ENCODE measurements at places on chromosomes 6 and 20.

DNA sequence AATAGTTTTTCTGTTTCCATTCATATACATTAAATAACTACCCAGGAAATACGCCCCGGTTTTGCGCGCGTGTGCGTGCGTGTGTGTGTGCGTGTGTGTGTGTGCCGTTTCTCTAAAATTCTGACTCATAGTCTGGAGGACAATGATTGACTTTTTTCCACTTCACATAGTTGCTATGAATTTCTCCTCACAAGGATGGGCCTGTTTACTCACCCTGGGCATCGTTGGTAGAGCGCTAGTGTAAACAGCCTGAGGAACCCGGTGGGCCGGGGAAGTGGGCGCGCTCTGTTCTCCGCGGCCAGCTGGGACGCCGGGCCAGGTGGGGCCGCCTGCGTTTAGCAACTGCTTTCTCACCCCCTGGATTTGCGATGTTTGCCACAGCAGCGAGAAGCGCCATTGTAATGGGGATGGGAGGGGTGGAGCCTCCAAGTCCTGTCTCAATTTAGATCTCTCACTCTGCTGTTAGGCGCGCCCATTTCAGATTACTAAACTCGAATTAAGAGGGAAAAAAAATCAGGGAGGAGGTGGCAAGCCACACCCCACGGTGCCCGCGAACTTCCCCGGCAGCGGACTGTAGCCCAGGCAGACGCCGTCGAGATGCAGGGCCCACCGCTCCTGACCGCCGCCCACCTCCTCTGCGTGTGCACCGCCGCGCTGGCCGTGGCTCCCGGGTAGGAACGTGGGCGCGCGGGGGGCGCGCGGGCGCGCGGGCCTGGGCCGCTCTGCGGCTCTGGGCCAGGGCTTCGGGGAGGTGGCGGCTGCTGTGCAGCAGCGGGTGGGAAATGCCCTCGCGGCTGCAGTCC is at the start of gene CD109:
Gene CD109 (plus strand): TSS at position 585 of the 803 bp plus-strand sequence. CDS start 13 bp downstream, at position 598.
- peak; percentile 72 for DNase-seq

DNA sequence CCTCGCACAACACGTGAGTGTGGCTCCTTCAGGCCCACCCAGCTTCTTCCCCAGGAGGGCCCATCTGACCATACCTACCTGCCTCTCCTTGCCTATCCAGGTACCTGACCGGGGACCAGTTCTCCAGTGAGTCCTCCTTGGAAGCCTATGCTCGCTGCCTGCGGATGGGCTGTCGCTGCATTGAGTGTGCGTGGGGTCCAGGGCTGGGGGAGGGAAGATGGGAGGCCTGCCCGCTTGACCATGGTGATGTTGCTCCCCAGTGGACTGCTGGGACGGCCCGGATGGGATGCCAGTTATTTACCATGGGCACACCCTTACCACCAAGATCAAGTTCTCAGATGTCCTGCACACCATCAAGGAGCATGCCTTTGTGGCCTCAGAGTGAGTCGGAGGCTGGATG is 26.5 kb downstream of the PLCG1 start:
- no peak for DNase-seq

DNA sequence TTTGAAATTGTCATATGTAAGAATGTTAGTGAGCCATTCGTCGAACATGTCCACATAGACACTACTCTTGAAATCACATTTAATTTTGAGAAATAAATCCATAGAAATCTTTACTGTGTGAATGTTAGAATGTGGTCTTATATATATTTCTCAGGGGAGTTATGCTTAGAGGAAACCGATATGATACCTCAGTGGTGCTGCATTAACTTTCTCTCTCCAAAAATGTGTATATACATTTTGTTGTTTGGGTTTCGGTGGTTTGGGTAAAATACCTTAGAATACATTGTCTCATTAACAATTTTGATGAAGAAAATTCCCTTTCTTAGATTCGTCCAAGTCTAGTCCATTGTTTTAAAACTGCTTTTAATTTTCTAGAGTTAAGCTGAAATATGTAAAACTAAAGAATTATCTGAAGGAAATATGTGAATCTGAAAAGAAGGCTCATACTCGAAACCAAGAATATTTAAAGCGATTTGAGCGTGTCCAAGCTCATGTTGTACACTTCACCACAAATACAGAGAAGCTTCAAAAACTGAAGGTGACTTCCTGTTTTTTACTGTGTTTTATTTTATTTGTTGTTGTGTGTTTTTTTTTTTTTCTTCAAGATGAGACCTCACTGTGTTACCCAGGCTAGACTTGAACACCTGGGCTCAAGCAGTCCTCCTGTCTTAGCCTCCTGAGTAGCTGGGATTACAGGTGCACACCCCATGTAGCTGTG is 10.3 kb downstream of the KIZ start:
- no peak for DNase-seq

- no peak for DNase-seq
Measured at GRCh38 chr20:21006611-21007010, 99.5 kb downstream of the LINC00237 start.

DNA sequence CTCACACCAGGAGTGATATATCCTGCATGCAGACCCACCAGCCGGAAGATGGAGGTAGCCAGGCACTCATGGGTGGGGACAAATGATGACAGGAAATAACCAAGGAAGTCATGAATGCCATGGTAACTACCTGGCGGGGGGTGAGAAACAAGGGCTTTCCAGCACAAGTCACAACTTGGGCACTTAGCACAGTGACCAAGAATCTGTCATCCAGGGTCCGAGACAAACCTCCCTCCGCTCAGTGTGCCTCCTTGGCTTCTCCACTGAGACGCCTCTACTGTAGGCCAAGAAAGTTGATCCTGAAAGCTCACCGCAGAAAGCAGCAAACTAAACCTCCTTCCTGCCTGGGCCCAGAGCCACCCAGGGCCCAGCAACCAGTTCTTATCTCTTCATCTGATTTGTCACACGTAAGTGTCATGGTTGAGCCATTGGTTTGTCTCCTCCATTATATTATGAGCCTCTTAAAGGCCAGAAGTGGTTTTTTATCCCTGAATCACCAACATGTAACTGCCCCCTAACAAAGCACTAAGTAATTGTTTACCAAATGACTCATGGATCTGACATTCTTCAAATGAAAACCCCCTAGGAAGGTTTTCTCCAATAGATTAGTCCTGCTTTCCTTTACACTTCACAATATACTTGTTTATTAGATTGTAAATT is 84.3 kb upstream of the TAB2 start:
- no peak for DNase-seq

Measured in type B pancreatic cell (in vitro differentiated cells).